ENCODE measurements at places on chromosomes 7 and 10.
A peak's percentile ranks its signal among the peaks of the same experiment; 100 is the strongest.

DNA sequence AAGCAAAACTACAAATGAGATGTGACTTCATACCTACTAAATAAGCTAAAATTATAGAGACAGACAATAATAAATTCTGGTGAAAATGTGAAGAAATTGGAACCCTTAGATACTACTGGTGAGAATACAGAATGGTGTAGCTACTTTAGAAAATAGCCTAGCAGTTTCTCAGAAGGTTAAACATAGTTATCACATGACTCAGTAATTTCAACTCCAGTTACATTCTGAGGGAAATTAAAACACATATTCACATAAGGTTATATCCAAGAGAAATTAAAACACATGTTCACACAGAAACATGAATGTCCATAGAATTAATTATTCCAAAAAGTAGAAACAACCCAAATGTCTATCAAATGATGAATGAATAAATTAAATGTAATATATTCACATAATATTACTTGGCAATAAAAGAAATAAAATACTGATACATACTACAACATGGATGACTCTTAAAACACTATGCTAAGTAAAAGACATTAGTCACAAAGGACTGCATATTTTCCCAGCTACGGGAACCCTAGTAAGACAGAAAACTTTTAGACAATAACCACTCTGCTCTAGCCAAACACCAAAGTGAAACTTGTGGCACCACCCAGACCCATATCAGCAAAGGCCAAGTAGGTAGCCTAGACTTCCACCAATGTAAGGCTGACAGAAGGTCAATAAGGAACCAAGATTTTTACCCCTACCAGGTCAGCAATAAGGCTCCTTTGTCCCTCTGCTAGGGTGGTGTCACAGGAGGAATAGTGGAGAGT lies 25.1 kb downstream of the SLC25A40 start:
- no peak for DNase-seq

- no peak for DNase-seq
These were observed 10.6 kb downstream of the BEND7 start for GRCh38 chr10:13518076-13518692.

- DNase-seq, result no peak
These were observed 3.2 kb downstream of the OPN4 start for GRCh38 chr10:86657396-86658011.

DNA sequence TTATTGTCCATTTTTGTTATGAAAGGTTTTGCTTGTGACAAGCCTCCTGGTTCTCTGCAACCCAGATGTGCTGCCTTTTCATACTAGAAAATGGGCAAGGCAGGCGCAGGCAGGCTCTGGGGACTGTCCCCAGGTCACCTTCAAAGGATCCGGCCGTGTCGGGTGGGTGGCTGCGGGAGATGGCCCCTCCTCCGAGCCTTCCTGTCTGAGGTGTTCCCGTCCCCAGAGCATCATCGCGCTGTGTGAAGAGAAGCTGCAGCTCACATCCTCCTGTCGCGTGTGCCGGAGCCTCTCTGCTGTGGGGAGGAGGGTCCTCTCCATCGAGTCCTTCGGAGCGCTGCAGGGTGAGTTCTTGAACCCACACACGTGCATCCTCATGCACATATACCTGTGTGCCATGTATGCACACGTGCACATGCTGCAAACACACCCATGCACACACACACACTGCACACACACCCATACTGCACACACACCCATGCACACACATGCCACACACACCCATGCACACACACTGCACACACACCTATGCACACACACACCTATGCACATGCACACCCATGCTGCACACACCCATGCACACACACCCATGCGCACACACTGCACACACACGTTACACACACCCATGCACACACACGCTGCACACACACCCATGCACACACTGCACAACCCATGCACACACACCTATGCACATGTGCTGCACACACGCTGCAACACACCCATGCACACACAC lies 23.8 kb downstream of the KNDC1 start:
- no peak for DNase-seq

DNA sequence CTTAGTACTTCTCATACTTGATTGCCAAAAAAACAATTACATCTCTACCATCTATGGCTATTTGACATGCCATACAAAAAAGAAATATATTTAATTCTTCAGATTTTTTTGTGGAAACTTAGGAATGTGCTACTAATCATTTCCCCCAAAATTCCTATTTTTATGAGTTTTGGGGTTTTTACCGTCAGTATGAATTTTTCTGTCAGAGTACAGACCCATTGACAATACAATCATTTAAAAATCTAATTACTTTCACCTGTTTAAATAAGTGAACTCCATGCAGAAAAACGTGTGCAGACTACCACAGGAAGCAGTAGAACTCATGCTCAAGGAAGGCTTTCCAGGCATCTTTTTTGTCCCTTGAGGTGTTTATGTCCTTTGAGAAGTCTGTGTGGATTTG lies 48.8 kb upstream of the FOXP2 start:
- DNase-seq, result no peak

GRCh38 chr10:110723224-110723891 lies 79.2 kb downstream of the RBM20 start:
- DNase-seq, result no peak

GRCh38 chr10:110033701-110034235 lies 26.0 kb downstream of the ADD3 start:
- DNase-seq, result no peak

DNA sequence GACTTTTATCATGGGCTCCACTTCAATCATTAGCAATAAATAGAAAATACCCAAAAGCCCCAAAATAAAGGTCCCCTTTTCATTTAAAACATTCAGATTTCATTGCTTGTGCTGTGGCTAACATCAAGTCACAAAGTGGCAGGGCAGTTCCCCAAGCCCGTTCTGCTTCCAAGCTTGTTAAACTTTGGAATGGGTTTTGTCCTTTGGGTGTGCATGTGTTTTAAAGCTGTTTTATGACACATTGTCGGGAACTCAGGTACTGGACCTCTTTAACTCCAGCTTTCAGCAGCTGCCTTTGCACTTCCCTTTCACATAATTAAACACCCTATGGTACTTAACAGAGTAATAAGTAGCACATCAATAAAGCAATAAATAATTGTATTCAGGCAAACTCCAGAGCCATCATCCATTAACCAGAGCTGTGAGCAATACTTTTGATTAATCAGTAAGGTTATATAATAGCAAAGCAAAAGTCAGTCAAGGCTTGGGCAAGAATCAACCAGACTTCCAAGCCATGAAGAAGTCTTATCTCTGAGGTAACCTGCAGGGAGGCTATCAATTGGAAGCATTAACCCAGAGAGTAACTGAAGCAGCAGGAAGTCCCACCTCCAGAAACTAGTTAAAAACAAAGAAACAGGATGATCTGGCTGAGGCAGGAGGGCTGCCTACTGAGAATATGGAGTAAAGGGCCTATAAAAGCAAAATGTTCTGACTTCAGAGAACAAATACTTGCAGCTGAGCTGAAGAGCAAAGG lies 56.1 kb upstream of the ARID5B start:
- DNase-seq, result no peak

- DNase-seq, result no peak
These were observed 4.3 kb downstream of the PLEKHA8 start for GRCh38 chr7:30032310-30033125.

DNA sequence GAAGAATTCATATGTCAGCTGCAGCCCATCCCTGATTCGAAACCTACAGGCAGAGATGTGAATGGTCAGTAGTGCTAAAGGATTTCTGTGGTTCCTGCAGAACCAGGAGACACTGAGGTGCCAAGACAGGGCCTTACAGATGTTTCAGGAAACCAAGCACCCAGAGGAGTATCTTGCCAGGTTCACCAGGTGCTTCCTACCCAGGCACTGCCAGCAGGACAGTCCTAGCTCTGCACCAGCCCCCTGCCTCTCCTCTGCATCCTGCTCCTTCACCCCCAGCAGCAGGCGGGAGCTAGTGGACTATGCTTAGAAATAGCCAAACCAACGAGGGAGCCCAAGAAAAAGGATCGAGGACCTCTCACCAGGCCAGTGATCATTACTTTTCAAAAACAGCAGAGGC lies 4.2 kb upstream of the IKZF1 start:
- no peak for DNase-seq

- DNase-seq, result no peak
These were observed 69.3 kb downstream of the ENO4 start for GRCh38 chr10:116918583-116918982.

GRCh38 chr7:24732646-24733413 lies 24.4 kb downstream of the GSDME start:
- DNase-seq, result no peak

GRCh38 chr10:10270126-10271050 lies 747.3 kb upstream of the CELF2 start:
- DNase-seq, result no peak

DNA sequence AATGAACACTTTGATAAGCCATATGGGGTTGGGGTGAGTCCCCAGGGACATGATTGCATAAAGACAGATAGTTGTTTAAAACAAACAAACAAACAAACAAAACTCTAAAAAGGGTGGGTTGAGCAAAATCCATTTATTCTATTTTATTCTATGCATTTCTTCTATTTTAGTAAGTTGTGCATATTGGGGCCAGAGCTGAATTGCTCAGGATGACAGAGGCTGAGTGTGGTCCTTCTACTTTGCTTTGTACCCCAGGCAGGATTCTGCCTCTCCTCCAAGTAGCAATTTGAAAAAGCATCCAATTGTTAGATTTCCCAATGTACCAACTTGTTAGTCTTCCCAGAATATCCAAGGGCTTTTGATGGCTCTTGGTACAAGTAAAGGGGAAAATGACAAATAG lies 29.2 kb upstream of the XPNPEP1 start:
- no peak for DNase-seq

- DNase-seq, result no peak
These were observed 2.6 kb upstream of the ZNF503 start for GRCh38 chr10:75403939-75404814.

- no peak for DNase-seq
These were observed 91.2 kb downstream of the ZNF22 start for GRCh38 chr10:45091968-45092367.

- no peak for DNase-seq
These were observed 49.2 kb upstream of the SHH start for GRCh38 chr7:155861480-155861868.

DNA sequence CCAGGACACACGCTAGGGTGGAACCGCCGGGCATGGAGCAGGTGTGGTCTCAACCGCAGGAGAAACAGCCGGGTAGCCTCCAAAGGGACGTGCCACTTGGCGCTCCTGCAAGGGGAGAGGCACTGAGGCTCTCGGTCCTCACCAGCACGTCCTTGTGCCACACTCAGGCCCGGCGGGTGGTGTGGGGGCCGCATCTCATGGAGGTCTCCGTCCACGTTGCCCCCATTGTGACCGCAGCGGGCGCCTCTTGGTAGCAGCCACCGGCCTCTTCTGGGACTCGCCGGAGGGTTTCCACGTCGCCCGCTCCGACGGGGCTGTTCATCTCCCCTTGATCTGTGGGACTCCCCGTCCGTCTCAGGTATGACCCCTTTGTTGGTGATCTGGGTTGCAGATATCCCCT lies 49.2 kb upstream of the ELFN1 start:
- no peak for DNase-seq

DNA sequence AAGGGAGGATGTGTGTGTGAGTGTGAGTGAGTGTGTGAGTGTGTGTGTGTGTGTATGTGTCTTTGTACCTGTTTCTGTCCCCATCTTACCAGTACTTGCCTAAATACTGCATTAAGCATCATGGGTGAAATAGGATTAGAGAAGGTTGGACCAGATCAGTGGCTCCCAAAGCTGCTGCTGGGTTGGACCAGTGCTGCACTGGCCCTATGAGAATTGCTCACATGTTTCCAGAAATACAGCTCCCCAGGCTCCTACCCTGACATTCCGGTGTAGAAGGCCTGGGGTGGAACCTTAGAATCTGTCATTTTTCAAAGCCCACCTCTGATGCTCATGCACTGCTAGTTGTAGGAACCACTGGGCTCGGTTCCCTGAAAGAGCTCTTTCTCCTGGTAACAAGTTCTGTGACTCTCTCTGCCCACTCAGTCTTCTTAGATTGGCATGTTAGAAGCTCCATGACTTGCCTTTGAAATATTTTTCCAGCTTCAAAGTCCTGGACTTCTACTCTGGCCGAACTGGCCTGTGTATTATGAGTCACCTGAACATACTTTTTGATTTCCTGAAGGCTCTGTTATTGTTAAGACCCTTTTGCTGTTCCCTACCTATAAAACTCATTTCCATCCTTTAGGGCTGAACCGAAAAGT lies 224.7 kb downstream of the CUX1 start:
- no peak for DNase-seq

- no peak for DNase-seq
These were observed 242.4 kb downstream of the GFRA1 start for GRCh38 chr10:116030576-116030975.

DNA sequence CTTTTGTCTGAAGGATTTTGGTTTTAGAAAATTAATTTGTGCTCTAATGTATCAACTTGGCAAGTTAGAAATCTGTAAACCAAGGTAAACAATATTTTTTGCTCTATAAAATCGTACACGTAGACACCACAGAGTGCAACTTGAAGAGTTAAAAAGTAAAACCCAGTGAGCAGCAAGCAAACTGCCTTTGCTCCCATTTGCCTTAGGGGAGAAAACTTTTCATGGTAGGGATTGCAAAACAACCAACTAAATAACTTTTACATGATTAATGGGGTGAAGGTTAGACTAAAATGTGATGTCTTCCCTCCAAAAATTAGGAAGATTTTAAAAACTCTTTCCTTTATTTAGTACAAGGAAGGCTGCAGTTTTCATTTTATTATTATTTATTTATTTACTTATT lies 224.2 kb upstream of the LYZL1 start:
- no peak for DNase-seq

- DNase-seq, result peak; percentile 59
These were observed 101.1 kb upstream of the ABCB5 start for GRCh38 chr7:20514364-20514763.

- no peak for DNase-seq
These were observed 73.6 kb downstream of the AGK start for GRCh38 chr7:141624763-141625162.

GRCh38 chr10:30992681-30993080 lies 39.0 kb downstream of the ZNF438 start:
- no peak for DNase-seq

DNA sequence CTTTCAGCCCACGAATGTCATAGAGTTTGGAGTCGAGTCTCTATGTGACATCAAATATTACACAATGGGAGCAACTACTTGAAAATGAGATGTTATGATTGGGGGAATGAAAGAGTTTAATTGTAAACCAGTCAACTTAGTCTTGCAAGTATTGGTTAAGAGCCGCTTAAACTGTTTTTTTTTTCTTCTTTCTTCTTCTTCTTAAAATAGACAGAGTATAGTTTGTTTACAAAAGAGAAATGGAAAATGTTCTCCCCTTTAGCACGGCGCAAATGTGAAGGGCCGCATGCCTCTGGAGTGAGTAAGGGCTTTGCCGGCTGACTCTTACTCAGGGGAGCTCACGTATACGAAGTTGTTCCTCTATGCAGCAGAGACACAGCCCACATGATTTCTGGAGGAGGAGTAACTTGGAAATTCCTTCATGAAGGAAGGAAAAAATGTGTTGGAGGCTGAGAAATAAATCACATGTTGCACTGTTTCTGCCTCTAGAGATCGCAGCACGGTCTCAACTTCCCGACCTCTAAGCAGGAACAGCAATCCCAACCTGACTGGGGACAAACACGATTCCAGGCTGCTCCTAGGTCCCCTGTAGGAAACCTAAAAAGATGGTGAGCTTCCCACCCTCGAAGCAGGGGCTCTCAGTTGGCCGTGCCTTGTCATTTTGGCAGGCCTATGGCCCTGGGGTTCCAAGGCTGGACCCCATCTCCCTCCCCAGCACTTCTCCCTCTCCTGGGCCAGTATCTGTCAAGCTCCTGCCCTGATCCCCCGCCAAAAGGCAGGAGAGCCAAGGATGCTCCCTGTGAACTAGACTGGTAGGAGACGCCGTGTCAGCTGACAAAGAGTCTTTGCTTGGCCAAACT lies 44.8 kb downstream of the MYOF start:
- DNase-seq, result peak; percentile 84
